Sigmoid colon (tissue), 7 donors: ENCODE measurements at places on chromosomes 2 and 18. TPM values are rescaled to one million over a fixed set of nuclear protein-coding genes. Genes with fewer than 3 reads are reported as not detected.

DNA sequence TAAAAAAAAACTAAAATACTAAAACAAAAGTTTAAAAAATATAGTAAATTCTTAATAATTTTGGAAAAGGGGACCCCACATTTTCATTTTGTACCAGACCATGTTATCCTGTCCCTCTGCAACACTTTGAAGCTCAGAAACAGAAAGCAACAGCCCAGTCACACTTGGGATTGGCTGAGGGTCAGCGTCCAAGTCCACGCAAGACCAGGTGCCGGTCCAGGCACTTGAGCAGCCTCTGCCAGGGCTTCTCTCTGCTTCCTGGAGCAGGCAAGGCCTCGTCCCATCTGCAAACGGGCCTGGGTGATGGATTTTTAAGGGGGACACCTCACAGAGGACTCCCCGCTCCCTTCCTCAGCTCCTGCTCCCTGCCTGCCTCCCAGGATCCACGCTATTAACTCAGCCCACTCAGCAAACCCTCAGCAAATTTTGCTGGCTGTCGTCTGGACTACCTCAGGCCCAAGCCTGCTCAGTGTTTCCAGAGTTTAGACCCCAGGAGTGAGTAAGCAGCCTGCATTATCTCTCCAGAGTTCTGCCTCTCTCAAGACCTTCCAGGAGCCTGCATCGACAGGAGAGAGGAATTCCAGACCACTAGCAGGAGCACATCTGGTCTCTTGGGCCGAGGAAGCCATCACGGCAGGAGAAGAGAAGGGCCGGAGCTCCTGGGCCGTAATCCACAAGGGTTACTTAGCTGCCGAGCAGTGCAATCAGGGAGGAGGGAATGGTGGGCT, 88.7 kb upstream of the STPG4 start:
- DNase-seq = peak; percentile 70

DNA sequence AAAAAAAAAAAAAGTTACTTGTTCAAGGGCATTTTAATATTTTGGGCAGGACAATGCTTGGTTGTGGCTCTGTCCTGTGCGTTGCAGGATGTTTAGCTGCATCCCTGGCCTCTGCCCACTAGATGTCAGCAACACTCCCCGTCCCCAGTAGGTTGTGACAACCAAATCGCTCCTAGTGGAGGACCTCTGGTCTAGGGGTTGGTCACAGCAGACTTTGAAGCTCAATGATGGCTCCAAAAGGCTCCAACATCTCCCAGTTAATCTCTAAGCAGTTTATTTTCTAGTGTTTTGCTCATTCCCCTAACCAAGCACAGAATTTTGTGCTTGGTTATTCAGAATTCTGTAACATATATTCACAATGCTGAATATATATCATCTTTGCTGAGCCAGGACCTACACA, 67.0 kb downstream of the CHRNA1 start:
- no peak for DNase-seq

DNA sequence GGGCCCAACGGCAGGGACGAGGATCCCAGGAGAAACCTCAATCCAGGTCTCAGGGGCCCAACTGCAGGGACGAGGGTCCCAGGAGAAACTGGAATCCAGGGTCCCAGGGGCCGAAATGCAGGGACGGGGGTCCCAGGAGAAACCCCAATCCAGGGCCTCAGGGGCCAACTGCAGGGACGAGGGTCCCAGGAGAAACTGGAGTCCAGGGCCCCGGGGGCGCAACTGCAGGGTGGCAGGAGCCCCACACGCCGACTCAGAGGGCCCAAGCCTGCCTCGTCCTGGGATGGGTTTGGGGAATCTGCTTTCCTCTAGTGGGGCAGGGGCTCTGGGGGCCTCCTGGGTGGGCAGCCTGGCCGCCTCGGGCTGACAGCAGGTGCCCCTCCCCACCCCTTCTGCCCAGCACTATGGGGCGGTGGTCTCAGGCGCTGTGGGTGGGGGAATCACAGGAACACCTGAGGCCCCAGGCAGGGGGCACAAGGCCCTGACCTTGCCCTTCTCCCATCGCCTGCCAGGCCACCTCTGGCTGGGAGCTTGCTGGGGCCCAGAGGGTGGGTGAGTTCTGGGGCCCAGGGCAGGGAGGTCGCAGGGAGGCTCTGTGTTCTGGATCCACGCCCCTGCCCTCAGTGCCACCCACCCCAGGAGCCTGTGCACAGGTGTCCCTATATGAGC, 7.1 kb downstream of the RTP5 start:
- no peak for DNase-seq

Gene SERPINB3
- total RNA-seq = not detected

- no peak for DNase-seq
These were observed 292.5 kb downstream of the TNS1 start for GRCh38 chr2:217710211-217710765.

DNA sequence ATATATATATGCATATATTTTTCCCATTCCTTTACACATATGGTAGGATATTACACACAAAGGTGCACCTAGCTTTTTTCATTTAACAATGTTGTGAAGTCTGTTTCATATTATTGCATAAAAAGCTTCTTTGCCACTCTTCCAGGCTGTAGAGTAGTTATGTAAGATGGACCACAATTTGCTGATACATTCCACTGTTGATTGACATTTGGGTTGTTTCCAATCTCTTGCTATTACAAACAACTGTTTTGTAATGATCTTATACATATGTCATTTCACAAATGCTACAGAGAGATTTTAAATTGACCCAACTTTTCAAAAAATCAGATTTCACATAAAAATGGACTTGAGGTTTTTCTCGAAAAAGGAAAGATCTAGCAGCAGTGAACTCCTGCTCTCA, 301.4 kb downstream of the CDCA7 start:
- DNase-seq = no peak

Gene CNGA3
- 3.6 TPM for total RNA-seq

Gene CNOT11
- 21.4 TPM for total RNA-seq

GRCh38 chr18:45617284-45617683, 2.0 kb downstream of the SLC14A2 start:
- DNase-seq = peak; percentile 86

DNA sequence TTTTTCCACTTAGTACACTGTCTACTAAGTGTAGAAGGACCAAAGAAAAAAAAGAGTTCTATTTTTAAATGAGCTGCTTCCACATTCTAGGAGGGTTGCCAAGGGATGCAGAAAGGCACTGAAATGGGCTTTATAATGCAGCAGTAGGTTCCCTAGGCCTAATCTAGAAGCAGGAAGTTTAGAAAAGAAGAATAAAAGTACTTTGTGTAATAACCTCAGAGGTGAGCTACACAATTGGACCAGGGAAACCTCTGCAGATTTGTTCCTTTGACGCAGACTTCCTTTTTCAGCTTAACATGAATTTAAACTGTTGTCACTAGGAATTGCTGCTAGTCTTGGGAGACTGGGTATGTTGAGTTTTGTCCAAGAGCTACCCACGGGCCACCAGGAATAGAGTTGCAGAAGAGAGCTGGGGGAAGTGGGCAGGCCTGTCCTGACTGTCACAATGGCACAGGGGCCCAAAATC, 34.6 kb upstream of the RAB1A start:
- DNase-seq = no peak

GRCh38 chr18:23956483-23956882, 58.1 kb upstream of the TTC39C start:
- DNase-seq = no peak

DNA sequence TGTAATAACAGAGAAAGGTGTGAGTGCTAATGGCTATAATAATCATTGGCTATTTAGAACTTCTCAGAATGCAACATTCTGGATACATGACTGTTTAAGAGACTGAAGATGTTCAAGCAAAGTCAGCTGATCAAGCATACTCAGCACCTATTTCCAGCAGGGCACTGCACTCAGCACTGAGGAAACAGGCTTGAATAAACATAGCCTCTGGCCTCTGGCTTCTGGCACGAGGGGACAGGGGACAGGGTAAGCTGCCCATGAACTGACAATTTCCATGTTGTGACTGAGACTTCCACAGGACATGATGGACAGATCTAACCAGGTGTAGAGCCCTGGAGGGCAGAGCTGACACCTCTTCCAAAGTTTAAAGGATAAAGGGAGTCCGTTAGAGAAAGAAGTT, 1.3 kb downstream of the MARCO start:
- DNase-seq = no peak

GRCh38 chr18:62280786-62281185, 44.3 kb upstream of the TNFRSF11A start:
- no peak for DNase-seq

- no peak for DNase-seq
These were observed 19.8 kb downstream of the TSHZ1 start for GRCh38 chr18:75230163-75231052.

DNA sequence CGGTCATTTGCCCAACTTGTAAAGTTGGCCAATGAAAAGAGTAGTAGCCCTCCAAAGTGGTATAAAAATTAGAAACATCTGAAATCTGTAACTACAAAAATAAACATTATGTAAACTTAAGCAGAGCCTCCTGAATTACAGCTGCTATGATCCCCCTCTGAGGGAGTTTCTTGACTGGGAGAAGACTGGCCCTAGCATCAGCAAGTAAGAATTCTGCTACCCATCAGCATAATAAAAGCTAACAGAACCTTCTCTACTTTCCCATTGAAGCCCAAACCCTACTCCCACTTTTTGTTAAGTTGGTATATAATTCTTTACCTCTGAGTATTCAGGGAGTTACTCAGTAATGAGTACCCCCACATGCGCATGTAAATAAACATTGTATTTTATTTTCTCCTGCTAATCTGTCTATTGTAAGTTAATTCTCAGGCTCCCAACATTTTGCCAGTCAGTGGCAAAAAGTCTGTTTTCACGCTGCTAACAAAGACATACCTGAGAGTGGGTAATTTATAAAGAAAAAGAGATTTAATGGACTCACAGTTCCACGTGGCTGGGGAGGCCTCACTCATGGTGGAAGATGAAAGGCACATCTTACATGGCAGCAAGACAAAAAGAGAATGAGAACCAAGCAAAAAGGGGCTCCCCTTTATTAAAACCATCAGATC, 71.3 kb downstream of the MYL12B start:
- DNase-seq = no peak

GRCh38 chr2:237405006-237405559, 8.9 kb downstream of the COL6A3 start:
- no peak for DNase-seq
